ENCODE measurements at places on chromosomes 13 and 19. TPM values are rescaled to one million over a fixed set of nuclear protein-coding genes. Genes with fewer than 3 reads are reported as not detected.

GRCh38 chr13:35470671-35471661 is 5.5 kb downstream of the MAB21L1 start:
- no peak overlapping the region for H3K4me3 ChIP-seq
- H3K4me1 ChIP-seq, result no peaks in the 10 kb centered on the region
- no peak for DNase-seq
- no peak overlapping the region for H3K27ac ChIP-seq
- H3K27me3 ChIP-seq, result no peaks in the 10 kb centered on the region

DNA sequence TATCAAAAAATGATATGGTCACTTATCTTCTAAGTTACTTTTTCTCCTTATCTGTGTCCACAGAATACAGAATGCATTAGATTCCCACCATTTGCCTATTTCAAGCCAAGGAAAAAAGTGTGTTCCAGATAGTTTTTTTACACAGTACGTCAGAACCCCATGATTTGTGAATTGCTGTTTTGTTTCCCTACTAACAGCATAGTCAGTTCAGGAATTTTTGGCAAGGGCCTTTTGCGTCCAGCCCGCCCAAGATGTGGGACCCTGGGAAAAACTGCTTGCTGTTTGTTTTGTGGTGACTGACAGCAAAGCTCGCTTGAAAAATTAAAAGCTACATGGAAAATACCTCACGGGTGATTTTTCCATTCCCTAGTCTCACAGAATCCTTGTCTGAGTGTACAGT is 20.4 kb upstream of the FAM216B start:
- H3K27me3 ChIP-seq, result no peaks in the 10 kb centered on the region
- H3K36me3 ChIP-seq, result no peaks in the 10 kb centered on the region
- no peak for DNase-seq

- no peak overlapping the region for H3K27ac ChIP-seq
- H3K36me3 ChIP-seq, result no peaks in the 10 kb centered on the region
- peaks cover 9% of the 10 kb centered on the region for H3K4me1 ChIP-seq
Observed at GRCh38 chr13:110471833-110472162, 89.7 kb downstream of the RAB20 start.

DNA sequence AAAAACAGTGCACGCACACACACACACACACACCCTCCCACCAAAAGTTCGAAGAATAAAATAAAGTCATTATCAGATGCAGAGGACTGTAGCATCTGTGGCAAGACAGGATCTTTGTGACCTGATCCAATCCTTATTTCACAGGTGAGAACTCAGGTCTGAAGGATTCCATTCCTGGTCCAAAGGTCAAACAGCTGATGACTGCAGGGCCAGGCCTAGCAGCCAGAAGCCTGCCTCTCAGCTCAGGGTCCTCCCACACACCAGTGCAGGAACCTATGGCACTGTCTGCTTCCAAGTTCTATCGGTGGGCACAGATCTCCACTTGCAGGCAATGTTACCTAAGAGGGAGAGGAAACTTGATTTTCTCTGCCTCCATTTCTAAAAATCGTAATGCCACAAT is 57.5 kb downstream of the SERP2 start:
- H3K4me1 ChIP-seq, result peaks cover 51% of the 10 kb centered on the region
- no peaks in the 10 kb centered on the region for H3K27me3 ChIP-seq
- peak; percentile 70 for DNase-seq
- peaks cover 15% of the 10 kb centered on the region for H3K36me3 ChIP-seq
- H3K4me3 ChIP-seq, result no peak overlapping the region

GRCh38 chr19:30350692-30351663 is 21.2 kb upstream of the ZNF536 start:
- no peak overlapping the region for H3K4me3 ChIP-seq
- H3K4me1 ChIP-seq, result no peaks in the 10 kb centered on the region
- peaks cover 11% of the 10 kb centered on the region for H3K27me3 ChIP-seq
- H3K36me3 ChIP-seq, result no peaks in the 10 kb centered on the region

- H3K4me3 ChIP-seq, result no peak overlapping the region
- no peak for DNase-seq
- no peak overlapping the region for H3K27ac ChIP-seq
- H3K36me3 ChIP-seq, result no peaks in the 10 kb centered on the region
Observed at GRCh38 chr13:113741191-113741668, 17.8 kb upstream of the TMEM255B start.

- H3K4me1 ChIP-seq, result peaks cover 8% of the 10 kb centered on the region
- H3K4me3 ChIP-seq, result peak within 1 kb of the TSS; percentile 76
- H3K27me3 ChIP-seq, result no peaks in the 10 kb centered on the region
- peak within 1 kb of the TSS; percentile 91 for H3K27ac ChIP-seq
Observed at GRCh38 chr19:14072535-14073260, at the start of gene MISP3. TSS of gene MISP3 (plus strand) at chr19:14072786. CDS start at chr19:14073310, 524 bp downstream.

GRCh38 chr13:43284162-43284561 is 260.8 kb downstream of the DNAJC15 start:
- no peak for DNase-seq
- H3K36me3 ChIP-seq, result no peaks in the 10 kb centered on the region
- no peaks in the 10 kb centered on the region for H3K27me3 ChIP-seq
- no peaks in the 10 kb centered on the region for H3K4me1 ChIP-seq

- no peak overlapping the region for H3K27ac ChIP-seq
- no peaks in the 10 kb centered on the region for H3K36me3 ChIP-seq
- H3K4me1 ChIP-seq, result no peaks in the 10 kb centered on the region
- peaks cover 51% of the 10 kb centered on the region for H3K27me3 ChIP-seq
- no peak for DNase-seq
Observed at GRCh38 chr13:110230661-110231347, 76.2 kb downstream of the COL4A1 start.

- no peaks in the 10 kb centered on the region for H3K27me3 ChIP-seq
- H3K4me3 ChIP-seq, result no peak overlapping the region
- no peak for DNase-seq
- H3K36me3 ChIP-seq, result no peaks in the 10 kb centered on the region
- H3K4me1 ChIP-seq, result peaks cover 11% of the 10 kb centered on the region
Observed at GRCh38 chr13:94031609-94032008, 447.9 kb downstream of the DCT start.

DNA sequence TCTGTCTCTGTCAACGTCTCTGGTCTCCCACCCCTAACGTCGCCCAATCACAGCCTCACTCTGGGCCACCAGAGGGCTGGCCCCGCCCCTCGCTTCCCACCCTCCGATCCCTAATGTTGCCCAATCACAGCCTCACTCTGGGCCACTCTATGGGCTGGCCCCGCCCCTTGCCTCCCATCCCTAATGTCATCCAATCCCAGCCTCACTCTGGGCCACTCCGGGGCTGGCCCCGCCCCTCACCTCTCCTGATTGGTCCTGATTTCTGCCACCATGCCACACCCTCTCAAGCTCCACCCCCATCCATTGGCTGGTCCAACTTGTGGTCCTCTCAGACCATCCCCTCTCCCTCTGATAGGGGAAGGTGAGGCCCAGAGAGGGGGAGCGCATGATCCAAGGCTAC is 24.9 kb downstream of the CELF5 start:
- no peaks in the 10 kb centered on the region for H3K36me3 ChIP-seq
- DNase-seq, result peak; percentile 27
- H3K4me3 ChIP-seq, result no peak overlapping the region
- no peak overlapping the region for H3K27ac ChIP-seq

- peaks cover 4% of the 10 kb centered on the region for H3K36me3 ChIP-seq
- no peak for DNase-seq
- no peak overlapping the region for H3K27ac ChIP-seq
- no peaks in the 10 kb centered on the region for H3K27me3 ChIP-seq
Observed at GRCh38 chr19:10305139-10305806, 4.3 kb downstream of the ZGLP1 start.

- H3K36me3 ChIP-seq, result no peaks in the 10 kb centered on the region
- H3K27me3 ChIP-seq, result no peaks in the 10 kb centered on the region
- no peak overlapping the region for H3K27ac ChIP-seq
- no peak overlapping the region for H3K4me3 ChIP-seq
- H3K4me1 ChIP-seq, result peaks cover 9% of the 10 kb centered on the region
Observed at GRCh38 chr19:58372311-58373133, 8.3 kb downstream of the ZNF837 start.

GRCh38 chr19:17097593-17098126 is 22.1 kb downstream of the MYO9B start:
- peak overlapping the region; percentile 25 for H3K4me3 ChIP-seq
- H3K36me3 ChIP-seq, result peaks cover 11% of the 10 kb centered on the region
- H3K4me1 ChIP-seq, result peaks cover 42% of the 10 kb centered on the region
- DNase-seq, result peak; percentile 86
- H3K27me3 ChIP-seq, result no peaks in the 10 kb centered on the region

DNA sequence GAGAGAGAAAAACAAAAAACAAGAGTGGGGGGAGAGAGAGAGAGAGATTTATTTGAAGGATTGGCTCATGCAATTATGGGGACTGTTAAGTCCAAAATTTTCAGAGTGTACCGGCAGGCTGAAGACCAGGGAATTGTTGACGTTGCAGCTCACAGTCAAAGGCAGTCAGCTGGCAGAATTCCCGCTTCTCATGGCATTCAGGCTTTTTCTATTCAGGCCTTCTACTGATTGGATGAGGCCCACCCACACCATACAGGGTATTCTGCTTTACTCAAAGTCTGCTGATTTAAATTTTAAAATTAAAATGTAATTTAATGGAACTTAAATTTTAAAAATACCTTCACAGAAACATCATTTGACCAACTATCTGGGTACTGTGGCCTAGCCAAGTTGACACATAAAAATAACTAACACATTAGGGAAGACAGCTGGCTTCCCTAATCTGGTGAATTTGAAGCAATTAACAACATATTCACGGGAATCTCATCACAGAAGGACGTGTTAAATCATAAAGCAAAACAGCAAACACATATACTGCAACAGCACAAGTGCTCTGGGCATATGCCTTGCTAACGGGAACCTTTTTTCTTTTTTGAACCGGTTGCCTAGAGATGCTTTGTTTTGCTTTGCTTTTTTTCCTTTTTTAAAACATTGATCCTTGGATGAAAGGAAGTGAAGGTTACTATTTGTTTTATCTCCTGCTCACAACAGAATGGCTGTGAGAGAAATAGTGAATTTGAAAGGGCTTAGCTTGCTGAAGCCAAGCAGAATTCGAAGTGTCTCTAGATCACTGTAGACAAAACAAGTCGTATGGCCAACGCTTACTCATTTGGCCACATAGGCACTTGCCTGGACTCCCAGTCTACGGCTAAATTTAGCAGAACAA is 505.1 kb downstream of the IRS2 start:
- H3K27me3 ChIP-seq, result no peaks in the 10 kb centered on the region
- H3K4me1 ChIP-seq, result no peaks in the 10 kb centered on the region
- H3K4me3 ChIP-seq, result no peak overlapping the region
- no peak overlapping the region for H3K27ac ChIP-seq

DNA sequence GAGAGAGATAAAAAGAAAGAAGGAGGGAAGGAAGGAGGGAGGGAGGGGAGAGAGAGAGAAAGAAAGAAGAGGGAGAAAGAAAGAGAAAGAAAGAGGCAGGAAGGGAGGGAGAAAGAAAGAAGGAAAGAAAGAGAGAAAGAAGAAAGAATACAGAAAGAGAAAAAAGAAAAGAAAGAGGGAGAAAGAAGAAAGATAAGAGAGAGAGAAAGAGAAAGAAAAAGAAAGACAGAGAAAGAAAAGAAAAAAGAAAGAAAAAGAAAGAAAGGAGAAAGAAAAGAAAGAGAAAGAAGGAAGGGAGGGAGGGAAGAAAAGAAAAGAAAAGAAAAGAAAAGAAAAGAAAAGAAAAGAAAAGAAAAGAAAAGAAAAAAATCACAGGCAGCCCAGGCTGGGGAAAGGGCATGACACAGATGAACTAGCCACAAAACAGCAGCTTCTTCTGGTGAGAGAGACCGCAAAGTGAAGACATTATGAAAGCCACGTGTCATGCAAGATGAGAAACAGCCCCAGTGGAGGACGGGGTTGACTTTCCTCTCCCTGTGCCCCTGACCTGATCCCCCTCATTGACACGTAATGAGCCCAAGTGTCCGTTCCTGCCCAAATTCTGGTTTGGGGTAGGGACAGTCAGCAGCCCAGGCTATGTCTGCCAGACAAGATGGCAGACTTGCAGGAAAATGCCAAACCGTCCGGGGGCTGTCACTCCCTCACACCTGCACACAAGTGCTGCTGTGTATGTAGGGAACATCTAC is 102.1 kb downstream of the INSR start:
- H3K27ac ChIP-seq, result no peak overlapping the region
- no peak for DNase-seq
- no peaks in the 10 kb centered on the region for H3K27me3 ChIP-seq
- H3K36me3 ChIP-seq, result no peaks in the 10 kb centered on the region
- peaks cover 29% of the 10 kb centered on the region for H3K4me1 ChIP-seq

DNA sequence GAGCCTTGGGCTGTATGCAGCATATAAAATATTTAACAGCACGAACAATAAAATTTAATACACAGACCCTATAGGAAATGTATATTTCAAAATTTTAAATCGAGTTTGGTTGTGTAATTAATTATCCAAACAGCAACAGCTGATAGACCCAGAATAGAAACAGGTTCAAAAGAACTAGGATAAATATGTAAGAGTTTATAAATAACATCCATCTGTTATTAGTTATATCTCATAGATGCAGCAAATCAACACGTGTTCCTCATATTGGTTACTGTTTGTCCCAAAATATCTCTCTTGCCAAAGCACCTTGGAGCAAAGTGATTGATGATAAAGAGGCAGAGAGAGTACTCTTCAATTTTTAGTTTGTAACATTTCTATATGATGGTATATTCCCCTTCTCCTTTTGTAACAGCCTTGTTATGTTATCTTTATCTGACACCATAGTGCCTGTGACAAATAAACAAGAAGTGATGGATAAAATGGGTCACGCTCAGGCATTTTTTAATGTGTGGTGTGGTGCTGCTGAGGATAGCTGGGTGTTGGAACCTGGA is 260.6 kb upstream of the NBEA start:
- H3K27me3 ChIP-seq, result no peaks in the 10 kb centered on the region
- no peak overlapping the region for H3K27ac ChIP-seq
- H3K36me3 ChIP-seq, result no peaks in the 10 kb centered on the region
- H3K4me3 ChIP-seq, result no peak overlapping the region
- H3K4me1 ChIP-seq, result peaks cover 6% of the 10 kb centered on the region

DNA sequence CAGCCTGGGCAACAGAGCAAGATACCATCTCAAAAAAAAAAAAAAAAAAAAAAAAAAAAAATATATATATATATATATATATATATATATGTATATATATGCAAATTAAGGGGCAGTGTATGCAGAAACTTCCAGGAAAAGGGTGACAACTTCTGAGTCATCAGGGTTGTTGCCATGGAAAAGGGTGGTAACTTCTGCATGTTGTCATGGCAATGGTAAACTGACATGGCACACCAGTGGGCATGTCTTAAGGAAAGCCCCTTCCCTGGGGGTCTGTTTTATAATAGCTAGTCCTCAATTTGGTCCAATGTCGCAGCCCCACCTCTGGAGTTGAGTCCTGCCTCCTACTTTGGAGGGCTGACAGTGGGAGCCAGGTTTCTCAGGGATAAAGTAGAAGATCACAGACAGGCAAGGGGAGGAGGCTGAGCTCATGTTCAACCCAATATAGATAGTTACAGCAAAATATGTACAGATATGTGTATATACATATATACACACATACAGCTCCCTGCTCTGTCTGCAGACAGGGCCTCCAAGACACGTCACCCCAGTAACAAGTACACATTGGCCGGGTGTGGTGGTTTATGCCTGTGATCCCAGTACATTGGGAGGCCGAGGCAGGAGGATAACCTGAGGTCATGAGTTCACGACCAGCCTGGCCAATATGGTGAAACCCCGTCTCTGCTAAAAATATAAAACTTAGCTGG is 7.2 kb upstream of the FCHO1 start:
- H3K27ac ChIP-seq, result no peak overlapping the region
- H3K36me3 ChIP-seq, result no peaks in the 10 kb centered on the region
- H3K4me3 ChIP-seq, result no peak overlapping the region
- DNase-seq, result no peak

GRCh38 chr13:66794340-66795031 is 435.6 kb downstream of the PCDH9 start:
- H3K27me3 ChIP-seq, result no peaks in the 10 kb centered on the region
- no peak overlapping the region for H3K4me3 ChIP-seq
- H3K36me3 ChIP-seq, result no peaks in the 10 kb centered on the region
- H3K27ac ChIP-seq, result no peak overlapping the region

The CCDC169 gene
- 0.38 TPM for total RNA-seq

The ZNF285 gene
- total RNA-seq, result 3.2 TPM

The CFAP97D2 gene
- not detected for total RNA-seq

The IGFL2 gene
- not detected for total RNA-seq

The FPR1 gene
- not detected for total RNA-seq

The PNMA8A gene
- 0.44 TPM for total RNA-seq

The MAB21L1 gene
- total RNA-seq, result not detected

The FBXO17 gene
- 22.1 TPM for total RNA-seq

The ENOX1 gene
- total RNA-seq, result not detected

Data from HepG2 (cell line).